ENCODE measurements at places on chromosomes 13 and 19.
A peak's percentile ranks its signal among the peaks of the same experiment; 100 is the strongest.

DNA sequence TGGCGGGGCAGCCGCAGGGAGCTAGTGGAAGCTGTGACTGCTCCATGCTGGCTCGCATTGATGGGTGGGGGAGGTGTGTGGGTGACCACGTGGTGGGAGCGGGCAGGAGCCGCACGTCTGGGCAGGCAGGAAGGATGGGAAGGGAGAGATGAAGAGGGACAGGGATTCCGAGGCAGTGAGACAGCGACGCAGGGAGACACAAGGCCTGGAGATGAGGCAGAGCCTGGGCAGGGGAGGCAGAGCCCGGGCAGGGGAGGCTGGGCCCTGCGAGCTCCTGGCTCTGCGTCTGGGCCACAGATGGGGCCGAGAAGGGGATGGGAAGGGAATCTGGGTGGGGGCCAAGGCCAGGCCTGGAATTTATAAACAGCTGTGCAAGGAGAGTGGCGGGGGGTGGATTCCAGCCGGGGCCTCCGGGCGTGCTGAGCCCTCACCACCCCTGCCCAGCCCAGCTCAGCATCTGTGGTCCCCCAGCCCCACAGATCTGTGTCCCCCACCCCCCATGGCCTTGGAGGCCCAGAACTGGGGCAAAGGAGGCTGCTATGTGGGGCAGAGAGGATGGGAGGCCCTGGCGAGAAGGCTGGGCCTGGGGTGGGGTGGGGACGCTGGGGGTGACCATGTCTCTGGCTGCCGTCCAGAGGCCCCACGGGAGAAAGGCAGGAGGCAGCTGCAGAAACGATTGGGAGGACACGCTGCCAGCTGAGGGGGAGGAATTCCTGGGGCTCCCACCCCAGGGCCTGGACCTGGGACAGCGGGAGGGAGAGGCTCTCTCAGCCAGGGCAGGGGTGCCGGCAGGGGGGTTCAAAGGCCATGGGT is 6.0 kb downstream of the EHD2 start:
- DNase-seq, result no peak

- no peak for DNase-seq
These were observed 4.4 kb upstream of the SBK3 start for GRCh38 chr19:55549500-55550320.

- no peak for DNase-seq
These were observed at the start of gene UGGT2 for GRCh38 chr13:96053003-96053703. Gene UGGT2 (minus strand): TSS chr13:96053401. CDS start chr13:96053312, 89 bp downstream.

GRCh38 chr13:91238036-91238435 is 109.5 kb upstream of the MIR17HG start:
- no peak for DNase-seq

- no peak for DNase-seq
These were observed 72.8 kb downstream of the CCDC70 start for GRCh38 chr13:51934461-51935087.

GRCh38 chr13:56352361-56352760 is 788.4 kb upstream of the PRR20A start:
- DNase-seq, result no peak

DNA sequence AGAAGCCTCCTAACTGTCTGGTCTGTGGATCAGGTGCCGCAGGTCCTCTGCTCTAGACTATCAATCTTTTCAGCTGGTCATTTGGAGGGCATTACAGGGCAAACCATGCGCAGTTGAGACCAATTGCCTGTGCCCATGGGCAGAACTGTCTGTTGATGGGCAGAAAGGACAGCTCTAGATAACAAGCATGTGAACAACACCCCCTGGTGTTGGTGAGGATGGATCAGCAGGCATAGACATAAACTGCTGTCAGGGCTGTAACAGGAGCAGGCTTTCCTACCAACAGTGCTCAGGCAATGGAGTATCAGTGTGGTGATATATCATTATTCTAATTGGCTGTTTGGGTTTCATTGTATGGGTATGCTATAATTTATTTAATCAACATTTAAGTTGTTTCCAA is 104.7 kb upstream of the KL start:
- DNase-seq, result no peak

- no peak for DNase-seq
These were observed 592 bp downstream of the CLPTM1 start for GRCh38 chr19:44955505-44956439.

- DNase-seq, result no peak
These were observed 15.7 kb upstream of the B3GNT3 start for GRCh38 chr19:17778968-17779929.

GRCh38 chr19:38020311-38020710 is 113.3 kb downstream of the SIPA1L3 start:
- DNase-seq, result no peak

DNA sequence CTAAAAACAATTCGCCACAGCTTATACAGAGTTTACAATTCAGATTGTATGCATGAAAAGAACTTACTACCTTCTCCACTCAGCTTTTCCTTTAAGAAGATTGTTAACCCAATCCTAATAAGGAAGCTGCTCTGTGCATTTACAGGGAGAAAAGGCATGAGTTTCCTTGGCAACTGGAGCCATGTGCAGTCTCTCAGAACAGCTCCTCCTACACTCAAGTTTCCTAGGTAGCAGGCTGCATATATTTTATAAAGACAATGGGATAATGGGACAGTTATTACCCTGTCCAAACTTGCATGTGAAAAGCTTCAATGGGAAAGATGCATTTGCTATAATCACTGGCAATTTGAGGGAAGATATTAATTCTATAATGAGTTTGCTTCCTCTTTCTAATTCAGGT is 125.5 kb upstream of the TRPC4 start:
- no peak for DNase-seq

GRCh38 chr19:38503077-38503410 is 69.6 kb downstream of the RYR1 start:
- DNase-seq, result no peak

- DNase-seq, result no peak
These were observed 205.1 kb downstream of the DACH1 start for GRCh38 chr13:71661921-71662320.

DNA sequence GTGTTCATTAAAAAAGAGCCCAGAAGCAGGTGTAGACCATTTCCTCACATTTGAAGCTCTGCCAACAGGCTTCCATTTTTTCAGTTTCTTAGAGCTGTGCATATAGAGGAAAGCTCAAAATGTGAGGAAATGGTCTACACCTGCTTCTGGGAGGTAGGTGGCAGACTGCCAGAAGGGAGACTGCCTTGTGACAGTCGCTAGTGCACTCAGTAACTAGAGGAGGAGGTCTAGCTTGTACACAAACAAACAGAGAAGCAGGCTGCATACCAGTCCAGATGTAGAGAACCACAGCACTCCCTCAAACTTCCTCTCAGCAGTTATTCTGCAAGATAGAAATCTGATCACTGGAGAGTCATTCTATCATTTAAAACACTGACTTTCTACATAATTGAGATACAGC is 800.2 kb downstream of the EFNB2 start:
- DNase-seq, result no peak

DNA sequence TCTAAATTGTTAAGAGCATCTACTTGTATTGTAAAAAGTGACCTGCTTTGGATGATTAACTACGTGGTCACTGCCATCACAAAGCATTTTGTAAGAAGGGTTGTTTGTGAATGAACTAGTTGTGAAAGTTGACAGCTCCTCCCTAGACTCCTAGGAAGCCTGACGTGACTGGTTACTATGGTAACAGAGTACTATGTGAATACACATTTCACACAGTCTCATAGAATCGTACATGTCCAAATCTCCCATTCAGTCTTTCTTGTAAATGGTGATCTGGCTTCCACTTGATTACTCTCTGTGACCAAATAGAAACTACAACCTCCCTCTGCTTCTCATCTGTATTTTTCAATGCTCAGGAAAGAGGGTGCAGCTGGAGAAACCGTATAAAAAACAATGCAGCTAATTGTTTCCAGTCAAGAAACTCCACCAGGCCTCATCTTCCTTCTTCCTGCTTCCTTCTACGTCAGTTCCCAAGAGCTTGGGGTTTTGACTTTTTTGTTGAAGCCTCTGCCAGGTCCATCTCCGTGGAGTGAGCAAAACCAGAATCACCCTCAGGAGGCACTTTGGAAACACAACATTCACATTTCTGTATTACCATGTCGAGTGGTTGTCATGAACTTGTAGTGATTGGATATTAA is 83.4 kb downstream of the GPC6 start:
- DNase-seq, result no peak

DNA sequence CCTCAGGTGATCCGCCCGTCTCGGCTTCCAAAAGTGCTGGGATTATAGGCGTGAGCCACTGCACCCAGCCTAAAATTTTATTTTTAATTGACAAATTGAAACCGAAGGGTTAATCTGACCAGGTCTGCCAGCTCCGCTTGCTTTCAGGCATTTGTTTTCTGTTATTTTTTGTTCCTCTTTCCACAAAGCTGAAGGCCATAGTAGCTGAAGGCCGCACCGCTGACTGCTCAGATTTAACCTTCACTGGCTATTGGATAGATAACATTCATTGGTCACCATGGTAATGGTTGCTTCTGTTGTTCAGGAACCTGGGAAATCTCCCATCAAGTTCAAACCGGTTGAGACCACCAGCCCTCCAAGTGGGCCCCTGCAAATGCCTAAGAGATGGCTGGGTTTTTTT is 124.5 kb upstream of the USP29 start:
- DNase-seq, result no peak

GRCh38 chr19:49506575-49507105 is 5.8 kb upstream of the FCGRT start:
- peak; percentile 70 for DNase-seq

- no peak for DNase-seq
These were observed 47.6 kb downstream of the CEP89 start for GRCh38 chr19:32924200-32924599.

- DNase-seq, result peak; percentile 80
These were observed 13.5 kb upstream of the TLE5 start for GRCh38 chr19:3075605-3076431.

DNA sequence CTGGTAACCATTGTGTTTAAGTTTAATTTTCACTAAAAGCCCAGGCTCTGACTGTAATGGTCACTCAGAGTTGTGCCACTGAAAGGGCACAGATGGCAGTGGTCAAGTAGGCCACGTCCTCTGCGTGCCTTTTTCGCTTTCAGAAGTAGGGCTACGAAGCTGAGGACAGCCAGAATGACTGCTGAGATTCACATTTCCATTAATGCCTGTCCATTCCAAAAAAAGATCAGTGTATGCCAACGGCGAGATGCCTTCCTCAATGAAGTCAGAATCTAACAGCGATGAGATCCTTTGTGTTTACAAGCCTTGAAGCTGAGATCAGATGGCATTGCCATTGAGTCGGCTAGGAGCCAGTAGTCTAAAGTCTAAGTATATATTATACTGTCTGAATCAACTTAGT is 311.3 kb downstream of the FGF14 start:
- no peak for DNase-seq

- no peak for DNase-seq
These were observed 582 bp upstream of the PTPRH start for GRCh38 chr19:55209693-55210472.

GRCh38 chr19:13611596-13611995 is 105.3 kb upstream of the CACNA1A start:
- DNase-seq, result no peak

GRCh38 chr13:70171151-70171550 is 62.9 kb upstream of the KLHL1 start:
- DNase-seq, result no peak

DNA sequence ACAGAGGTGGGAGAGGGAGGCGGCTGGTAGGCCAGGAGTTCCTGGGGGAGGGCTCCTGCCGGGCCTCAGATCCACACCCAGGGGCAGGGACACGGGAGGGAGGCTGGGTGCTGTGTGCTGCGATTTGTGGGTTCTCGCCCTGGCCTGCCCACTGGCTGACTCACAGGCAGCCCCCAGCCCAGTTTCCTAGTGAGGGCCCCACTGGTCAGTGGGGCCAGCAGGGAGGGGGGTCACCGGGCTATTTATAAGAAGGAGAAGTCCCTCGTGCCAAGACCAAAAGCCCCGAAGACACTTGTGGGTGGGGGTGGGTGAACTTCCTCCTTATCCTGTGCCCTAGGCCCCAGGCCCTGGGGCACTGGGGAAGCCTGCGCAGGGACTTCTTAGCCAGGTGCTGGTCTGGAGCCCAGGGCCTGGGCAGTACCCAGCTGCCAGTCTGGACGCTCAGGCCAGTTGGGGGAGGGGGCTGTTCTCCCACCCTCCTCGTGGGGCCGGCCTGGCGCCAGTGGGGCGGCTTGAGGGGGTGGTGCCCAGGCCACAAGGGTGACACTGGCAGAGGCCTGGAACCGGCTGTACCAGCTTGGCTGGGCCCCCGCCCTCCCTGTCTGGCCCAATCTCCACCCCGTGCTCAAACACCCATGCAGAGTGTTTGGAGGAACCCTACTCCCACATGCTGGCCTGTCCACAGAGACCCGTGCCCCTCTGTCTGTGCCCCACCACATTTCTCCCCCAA is 5.0 kb upstream of the JUNB start:
- DNase-seq, result no peak

DNA sequence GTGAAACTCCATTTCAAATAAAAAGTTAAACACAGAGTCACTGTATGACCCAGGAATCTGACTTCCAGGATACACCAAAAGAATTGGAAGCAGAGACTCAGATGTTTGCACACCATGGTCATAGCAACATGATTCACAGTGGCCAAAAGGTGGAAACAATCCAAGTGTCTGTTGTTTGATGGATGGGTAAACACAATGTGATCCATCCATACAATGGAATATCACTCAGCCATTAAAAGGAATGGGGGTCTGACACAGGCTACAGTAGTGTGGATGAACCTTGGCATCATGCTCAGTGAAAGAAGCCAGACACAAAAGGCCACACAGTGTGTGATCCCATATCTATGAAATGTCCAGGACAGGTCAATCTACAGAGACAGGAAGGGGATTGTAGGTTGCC is 174.3 kb downstream of the PTPRS start:
- no peak for DNase-seq

- DNase-seq, result no peak
These were observed 2.9 kb upstream of the IRS2 start for GRCh38 chr13:109789262-109789661.

DNA sequence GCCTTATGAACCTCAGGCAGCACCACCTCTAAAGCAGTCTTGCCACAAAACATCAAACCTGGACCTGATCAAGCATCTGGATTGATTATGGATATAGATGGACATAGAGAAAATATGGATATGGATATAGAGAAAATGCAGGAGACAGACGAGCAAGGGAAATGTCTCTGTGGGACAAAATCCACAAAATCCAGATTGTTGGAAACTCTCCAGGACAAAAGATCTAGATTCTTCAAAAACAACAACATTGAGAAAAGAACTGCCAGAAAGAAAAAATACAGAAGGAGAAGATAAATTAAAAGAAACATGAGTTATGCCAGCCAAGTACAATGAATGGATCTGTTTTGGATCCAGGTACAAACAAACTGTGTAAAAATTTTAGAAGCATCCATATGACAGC is 1176.5 kb downstream of the UQCRFS1 start:
- no peak for DNase-seq

DNA sequence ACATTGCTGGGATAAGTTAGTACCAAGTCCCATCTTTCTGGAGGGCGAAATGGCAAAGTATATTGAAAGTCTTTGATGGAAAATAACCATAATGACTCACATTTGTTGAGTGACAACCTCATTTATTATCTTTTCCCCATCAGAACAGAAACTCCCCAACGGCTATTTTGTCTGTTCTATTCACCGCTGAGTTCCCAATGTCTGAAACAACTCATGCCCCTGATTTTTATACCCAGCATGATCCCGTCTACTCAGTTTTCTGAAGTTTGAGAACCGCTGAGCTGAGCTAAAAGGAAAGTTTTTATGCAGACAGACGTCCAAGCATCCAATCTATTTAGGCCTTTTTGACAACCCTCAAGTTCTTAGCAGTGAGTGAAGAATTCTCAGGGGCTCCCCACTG is 7.8 kb upstream of the TINCR start:
- DNase-seq, result no peak
